Endodermal cell (in vitro differentiated cells): ENCODE measurements at places on chromosomes 11 and 22. TPM values are rescaled to one million over a fixed set of nuclear protein-coding genes. Genes with fewer than 3 reads are reported as not detected.

GRCh38 chr11:35893796-35894475 lies 49.9 kb upstream of the LDLRAD3 start:
- no peak for DNase-seq

TIGD3 gene
- total RNA-seq: 0.67 to 1.0 TPM (median 0.70 TPM) in 3 replicates

OR5B21 gene
- not detected in 2 replicates for total RNA-seq

- peak; percentile 48 for DNase-seq
These were observed 4.3 kb upstream of the ATP5MGL start for GRCh38 chr22:42644422-42645340.

NLRP6 gene
- not detected in 2 replicates for total RNA-seq

DNA sequence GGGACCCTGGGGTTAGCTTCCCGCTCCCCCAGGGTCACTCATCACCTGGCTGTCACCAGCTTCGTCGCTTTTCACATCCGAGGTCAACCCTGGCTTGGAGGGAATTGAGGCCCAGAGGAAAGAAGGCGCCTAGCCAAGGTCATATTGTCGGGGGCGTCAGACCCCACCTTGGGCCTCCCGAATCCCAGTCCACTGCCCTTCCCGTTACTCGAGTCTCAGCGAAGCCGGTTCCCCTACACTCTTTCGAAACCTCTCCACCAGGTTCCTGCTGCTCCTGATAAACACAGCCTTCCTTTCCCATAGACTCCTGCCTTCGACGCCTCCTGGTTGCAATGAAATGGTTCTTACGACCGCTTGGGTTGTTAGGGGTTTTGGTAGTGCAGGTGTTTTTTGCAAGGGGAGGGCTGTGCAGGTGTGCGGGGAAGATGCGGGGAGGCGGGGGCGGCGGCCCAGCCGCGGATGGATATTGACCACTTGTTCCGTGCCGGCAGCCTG lies 642 bp downstream of the NAA40 start:
- DNase-seq: no peak

TNNI2 gene
- not detected in 2 replicates for total RNA-seq

DNA sequence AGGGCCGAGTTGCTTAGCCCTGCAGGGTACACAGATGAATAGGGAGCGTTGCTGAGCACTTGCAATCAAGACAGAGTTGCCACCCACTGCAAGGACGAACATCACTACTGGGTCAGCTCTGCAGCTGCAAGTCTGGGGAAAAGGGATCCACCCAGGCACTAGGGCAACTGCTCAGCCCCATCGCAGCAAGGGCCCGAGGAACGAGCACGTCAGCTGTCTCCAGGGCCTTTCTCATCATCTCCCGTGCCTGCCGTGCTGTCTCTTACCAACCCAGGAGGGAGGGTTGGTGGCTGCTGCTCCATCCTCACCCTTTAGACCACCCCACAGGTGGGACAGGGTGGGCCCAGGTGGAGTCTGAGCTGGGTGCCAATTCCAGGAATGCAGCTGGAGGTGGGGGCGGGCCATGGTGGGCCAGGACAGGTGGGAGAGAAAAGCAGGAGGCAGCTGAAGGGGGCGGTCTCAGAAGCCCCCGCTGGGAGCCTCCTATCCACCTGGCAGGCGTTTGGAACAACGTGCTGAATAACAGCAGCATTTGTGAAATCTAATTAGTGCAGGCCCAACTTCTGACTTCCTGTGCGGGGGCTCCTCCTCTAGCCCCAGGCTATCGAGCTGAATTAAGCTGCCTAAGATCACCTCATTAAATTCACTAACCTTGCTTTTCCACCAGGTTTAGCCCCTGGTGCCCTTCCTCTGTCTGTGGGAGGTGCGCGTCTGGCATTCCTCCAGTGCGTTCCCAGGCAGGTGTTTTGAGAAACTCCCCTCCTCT lies 252.5 kb downstream of the ST3GAL4 start:
- DNase-seq: peak; percentile 74

DNA sequence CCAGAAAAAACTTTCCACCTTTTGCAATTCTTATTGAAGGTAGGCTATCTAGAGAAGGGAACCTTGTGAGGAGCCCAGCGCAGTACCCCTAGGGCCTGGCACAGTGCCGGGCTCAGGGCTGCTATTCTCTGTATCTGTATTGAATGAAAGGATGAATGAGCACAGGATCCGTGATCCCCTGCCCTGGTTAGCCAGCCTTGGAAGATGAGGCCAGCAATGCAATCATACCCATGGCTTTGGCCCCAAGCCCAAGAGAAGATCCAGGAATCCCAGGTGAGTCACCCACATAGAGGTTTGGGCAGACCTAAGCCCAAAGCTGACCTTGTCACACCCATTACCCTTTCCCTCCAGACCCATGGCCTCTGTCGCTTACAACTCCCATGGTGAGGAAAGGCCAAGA lies 92.5 kb upstream of the CD82 start:
- no peak for DNase-seq

C11orf65 gene
- 0.66 and 1.3 TPM in 2 replicates for total RNA-seq

- DNase-seq: peak; percentile 90
These were observed 96.2 kb downstream of the TSPAN18 start for GRCh38 chr11:44823006-44823405.

DNA sequence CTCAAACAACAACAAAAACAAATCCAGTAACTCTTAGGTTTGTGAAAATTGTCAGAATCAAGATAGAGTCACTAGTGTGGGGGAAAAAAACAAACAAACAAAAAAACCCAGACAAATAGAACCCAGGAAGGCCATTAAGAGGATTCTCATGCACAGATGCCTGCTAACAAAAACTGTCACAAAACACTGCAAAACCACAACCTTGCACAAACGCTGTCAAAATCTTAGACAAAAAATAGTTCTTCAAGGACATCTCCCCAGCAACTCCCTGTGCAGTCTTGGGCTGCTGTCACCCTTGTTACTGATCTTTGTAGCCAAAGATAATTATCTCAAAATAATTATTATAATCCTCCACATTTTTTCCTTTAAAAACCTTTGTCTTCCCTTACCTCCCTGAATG lies 4.6 kb upstream of the ZBED5 start:
- DNase-seq: no peak

DNA sequence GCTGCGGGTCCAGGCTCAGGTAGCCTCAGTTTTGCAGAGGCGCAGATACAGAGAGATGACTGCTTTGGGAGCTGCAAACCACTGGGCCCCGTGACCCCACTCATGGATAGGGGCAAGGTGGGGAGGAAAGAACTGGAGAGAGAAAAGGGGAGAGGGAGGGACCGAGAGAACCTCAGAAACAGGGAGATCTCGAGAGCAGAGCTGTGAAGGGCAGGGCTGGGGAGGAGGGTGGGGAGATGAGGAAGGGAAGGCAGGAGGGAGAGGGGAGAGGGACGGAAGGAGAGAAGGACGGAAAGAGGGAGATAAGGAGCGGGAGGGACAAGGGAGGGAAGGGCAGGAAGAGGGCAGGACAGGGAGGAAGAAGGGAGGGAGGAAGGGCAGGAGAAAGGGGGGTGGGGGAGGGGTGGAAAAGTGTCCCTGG lies 46.3 kb downstream of the IGLL1 start:
- peak; percentile 75 for DNase-seq

GRCh38 chr11:2273771-2274170 lies 3.4 kb upstream of the ASCL2 start:
- no peak for DNase-seq

DNA sequence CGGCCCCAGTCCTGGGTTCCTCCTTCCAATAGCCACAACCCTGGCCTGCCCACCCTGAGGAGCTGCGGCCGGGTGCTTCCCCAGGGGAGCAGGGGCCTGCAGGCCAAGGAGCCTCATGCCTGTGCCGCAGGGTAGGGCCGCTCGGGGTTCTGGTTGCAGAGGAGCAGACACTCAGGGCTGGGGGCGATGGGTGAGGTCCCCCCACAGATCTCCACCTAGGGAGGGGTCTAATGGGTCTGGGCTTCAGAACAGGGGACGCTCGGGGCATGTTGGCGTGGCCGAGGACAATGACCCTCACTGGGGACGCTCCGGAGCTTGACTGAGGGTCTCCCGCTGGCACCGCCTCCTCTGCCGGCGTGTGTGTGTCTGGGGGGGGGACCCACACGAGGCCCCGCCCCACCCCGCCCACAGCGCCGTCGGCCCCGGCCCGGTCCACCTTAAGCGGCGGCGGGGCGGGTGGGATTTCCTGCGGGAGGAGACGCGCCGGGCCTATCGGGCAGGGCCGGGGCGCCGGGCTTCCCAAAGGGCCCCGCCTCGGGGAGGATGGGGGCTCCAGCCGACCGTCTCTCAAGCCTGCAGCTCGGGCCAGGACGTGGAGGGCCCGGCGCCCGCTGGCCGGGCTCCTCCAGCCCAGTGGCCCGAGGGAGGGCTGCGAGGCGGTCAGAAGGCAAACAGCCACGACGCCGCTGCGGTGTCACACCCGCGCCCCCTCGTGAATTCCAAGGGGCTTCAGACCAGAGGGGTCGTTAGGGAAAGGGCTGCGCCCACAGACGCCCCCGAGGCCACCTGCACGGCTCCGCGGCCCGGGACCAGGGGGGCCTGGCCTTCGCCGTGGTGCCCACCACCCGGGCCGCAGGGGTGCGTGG lies 640 bp upstream of the ZDHHC8 start:
- DNase-seq: peak; percentile 86

DNA sequence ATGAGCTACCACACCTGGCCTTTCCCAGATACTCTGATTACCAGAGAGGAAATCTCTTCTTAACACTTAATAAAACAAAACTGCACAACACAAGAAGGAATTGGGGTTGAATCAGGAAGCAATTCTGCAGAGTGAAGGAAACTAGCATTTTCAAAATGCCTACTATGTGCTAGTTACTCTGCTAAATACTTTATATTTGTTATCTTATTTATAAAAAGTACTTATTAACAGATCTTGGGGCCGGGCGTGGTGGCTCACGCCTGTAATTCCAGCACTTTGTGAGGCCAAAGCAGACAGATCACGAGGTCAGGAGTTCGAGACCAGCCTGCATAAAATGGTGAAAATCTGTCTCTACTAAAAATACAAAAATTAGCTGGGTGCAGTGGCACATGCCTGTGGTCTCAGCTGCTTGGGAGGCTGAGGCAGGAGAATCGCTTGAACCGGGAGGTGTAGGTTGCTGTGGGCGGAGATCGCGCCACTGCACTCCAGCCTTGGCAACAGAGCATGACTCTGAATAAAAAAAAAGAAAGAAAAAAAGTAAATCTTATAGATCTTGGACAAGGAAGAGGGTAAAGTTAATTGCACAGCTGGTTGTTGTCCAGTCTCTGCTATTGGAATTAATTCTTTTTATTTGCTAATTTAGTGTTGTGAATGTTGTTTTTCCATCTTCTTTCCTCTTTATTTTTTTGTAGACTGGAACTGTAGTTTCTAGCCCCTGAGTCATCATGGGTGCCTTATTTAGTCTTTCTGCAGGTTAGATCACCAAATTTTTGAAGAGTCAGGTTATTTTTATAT lies 22.1 kb downstream of the TMEM135 start:
- DNase-seq: no peak
